T-helper 17 cell (primary cell): ENCODE measurements at places on chromosomes 5 and 9.

DNA sequence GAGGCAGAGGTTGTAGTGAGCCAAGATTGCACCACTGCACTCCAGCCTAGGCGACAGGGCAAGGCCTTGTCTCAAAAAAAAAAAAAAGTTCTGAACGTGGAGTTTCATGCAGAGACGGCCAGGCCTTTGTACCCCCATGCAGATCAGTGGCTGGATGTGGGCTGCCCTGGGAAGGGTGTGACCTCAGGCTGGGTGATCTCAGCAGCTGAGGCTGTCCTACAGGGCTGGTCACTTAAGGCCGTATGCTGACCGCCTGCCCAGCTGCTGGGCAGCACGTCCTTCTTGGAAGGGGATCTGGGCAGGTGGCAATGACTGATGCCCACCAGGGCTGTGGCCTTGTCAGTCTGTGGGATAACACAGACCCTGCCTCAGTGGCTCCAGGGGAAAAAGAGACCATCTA is 37.2 kb upstream of the GRHPR start:
- no peak for DNase-seq

- DNase-seq = no peak
Observed at GRCh38 chr5:100950985-100951384, 47.9 kb upstream of the ST8SIA4 start.

GRCh38 chr9:76221423-76221822 is 172.8 kb downstream of the RFK start:
- DNase-seq = no peak

GRCh38 chr9:111016016-111016415 is 22.3 kb downstream of the LPAR1 start:
- DNase-seq = no peak

GRCh38 chr5:57850109-57850508 is 367.5 kb upstream of the ACTBL2 start:
- DNase-seq = no peak

- no peak for DNase-seq
Observed at GRCh38 chr5:143073766-143074165, 303.6 kb downstream of the ARHGAP26 start.

DNA sequence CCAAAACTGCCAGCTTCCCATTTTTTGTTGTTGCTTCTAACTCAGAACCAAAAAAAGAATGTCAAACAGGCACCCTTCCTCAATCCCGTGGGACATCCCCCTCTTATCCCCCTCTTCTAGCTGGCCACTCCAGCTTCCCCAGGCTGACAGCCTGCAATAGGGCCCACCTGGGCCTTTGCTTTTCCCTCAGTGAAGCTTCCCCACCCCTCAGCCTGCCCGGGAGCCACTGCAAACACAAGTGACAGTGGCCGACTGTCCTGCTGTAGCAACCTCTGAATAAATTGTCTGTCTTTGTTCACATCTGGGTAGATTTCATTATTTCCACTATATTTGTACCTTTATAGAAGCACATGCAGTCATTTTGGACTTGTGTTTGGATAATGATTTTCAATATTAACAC is 245.3 kb downstream of the GADD45G start:
- DNase-seq = no peak

DNA sequence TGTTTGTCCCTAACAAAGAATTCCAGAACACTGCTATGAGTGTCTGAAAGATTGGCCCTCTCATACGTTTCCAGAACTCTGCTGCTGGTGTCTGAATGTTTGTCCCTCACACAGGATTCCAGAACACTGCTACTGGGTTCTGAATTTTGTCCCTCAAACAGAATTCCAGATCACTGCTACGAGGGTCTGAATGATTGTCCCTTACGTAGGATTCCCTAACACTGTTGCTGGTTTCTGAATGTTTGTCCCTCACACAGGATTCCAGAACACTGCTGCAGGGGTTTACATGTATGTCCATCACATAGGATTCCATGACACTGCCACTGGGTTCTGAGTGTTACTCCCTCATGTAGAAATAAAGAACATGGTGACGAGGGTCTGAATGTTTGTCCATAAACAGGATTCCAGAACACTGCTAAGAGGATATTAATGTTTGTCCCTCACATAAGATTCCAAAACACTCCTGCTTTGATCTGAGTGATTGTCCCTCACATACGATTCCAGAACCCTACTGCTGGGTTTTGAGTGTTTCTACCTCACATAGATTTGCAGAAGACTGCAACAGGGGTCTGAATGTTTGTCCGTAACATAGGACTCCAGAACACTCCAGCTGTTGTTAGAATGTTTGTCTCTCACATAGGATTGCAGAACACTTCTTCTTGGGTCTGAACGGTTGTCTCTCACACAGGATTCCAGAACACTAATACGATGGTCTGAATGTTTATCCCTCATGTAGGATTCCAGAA is 214.4 kb downstream of the FOXD4L6 start:
- no peak for DNase-seq

GRCh38 chr5:58703925-58704555 is 121.2 kb downstream of the RAB3C start:
- DNase-seq = no peak

DNA sequence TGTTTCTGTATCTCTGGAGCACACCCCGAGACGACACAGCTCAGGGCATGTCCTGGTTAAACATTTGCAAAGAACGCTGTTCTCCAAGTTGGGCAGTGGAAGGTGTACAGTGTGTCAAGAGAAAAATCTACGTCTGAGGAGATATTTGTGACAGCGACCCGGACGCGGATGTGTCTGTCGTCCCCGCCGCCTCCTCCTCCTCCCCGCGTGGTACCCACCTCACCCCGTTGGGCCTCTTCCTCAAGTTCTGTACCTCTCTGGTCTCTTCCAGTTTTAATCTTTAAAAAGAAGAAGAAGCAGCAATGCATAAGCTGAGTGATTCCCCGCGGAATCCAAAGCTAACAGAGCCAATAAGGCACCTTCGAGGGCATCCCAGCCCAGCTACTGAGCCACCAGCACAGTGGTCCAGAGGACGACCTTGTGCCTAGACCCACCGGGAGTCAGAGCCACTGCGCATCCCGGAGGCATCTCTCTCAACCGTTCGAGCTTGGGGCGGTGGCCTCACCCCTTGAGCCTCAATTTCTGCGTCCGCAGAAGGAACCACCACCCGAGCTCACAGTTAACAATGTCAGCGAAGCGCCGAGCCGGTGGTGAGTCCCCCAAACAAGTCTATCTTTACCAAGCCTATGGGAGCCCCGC is 467 bp downstream of the C9orf78 start:
- DNase-seq = peak; percentile 24

DNA sequence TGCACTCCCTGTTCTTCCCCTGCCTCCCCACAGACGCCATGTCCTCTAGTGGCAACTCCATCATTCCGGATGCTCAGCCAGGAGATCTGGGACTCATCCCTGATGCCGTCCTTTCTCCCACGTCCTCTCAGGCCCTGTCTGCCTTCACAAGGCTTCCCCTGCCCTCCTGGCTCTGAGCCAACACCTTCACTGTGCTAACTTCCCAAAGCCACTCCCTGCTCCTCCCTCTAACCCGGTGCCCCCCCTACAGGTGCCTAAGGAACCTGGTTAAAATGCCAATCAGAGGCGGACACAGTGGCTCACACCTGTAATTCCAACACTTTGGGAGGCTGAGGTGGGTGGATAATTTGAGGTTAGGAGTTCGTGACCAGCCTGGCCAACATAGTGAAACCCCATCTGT is 67.6 kb downstream of the LMX1B start:
- no peak for DNase-seq

- DNase-seq = no peak
Observed at GRCh38 chr9:70949239-70949638, 172.2 kb downstream of the TRPM3 start.

- no peak for DNase-seq
Observed at GRCh38 chr9:98791608-98792490, 4.5 kb downstream of the ANKS6 start.

DNA sequence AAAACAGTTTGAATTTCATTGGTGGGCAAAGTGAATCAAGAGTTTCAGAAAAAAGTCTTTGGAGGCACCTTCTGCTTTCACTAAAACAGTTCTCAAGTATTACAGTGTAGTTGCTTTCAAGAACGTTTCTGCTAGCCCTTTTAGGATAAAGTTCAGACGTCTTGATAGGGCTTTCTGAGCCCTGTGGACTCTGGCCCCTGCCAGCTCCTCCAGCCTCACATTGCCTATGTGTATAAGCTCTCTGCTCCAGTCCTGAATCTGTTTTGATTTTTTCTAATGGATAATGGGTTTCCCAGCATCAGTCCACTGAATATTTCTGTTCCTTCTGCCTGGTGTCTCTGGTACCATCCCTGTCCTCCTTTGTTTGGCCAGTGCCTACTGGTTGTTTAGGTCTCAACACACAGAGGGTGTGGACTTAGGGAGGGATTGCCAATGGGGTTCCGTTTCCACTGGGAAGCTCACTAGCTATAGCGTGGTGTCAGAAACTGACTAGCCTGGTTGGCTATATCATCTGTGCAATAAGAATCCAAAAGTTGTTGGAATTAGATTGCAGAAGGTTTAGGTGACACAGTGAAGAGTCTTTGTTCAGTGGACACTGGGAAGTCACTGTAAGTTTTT is 26.4 kb downstream of the ARHGAP26 start:
- DNase-seq = no peak

- no peak for DNase-seq
Observed at GRCh38 chr5:150122158-150122510, 33.5 kb downstream of the PDGFRB start.

DNA sequence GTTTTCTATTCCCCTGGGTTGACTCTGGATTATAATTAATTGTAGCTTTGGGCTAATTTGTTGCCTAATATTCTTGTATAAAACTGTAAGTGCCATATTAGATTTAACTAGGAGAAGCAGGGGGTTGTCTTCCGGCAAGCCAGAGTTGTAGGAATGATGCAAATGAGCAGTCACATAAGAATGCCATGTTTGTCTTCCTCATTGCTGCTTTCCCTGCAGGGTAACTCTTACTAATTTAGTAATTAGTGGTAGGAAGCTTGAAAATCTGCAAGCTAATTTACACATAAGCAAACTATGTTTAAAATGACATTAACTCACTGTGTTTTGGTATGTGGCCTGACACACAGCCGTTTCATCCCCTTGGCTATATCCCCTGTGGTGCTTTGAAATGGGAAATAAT is 527.8 kb downstream of the KCTD16 start:
- no peak for DNase-seq

DNA sequence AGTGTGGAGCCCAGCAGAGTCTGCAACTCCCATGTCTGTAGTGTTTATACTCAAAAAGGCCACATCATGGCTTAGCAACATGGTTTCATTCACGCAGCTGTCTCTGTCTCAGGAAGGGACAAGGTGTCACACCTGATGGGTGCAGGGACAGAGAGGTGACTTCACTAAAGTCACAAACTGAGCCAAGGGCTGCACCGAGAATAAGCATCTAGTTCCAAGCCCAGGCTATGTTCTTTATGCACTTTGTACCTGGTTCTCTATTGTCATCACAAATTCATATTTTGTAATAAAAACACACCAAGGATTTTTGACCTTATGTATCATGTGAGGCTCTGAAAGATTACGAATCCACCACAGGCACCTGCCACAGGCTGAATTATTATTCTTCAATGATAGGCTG is 64.9 kb upstream of the STK32A start:
- DNase-seq = no peak

- no peak for DNase-seq
Observed at GRCh38 chr5:148436029-148436428, 52.3 kb downstream of the FBXO38 start.

DNA sequence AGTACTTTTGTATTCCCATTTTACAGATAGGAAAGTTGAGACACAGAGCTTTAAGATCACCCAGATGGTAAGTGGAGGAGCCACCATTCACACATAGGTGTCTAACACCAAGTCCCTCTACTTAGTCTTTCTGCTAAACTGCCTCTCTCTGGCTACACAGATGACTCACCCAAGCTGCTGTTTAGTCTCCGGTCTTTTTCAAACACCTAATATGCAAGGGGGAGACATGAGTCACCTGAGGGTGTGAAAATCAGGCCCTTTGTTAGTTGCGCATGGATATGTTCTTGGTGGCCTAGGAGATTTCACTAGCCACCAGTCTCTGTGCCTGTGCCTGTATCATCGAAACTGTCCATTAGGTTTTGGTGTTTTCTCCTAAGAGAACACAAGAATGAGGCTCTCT is 117.8 kb downstream of the MAST4 start:
- DNase-seq = no peak

DNA sequence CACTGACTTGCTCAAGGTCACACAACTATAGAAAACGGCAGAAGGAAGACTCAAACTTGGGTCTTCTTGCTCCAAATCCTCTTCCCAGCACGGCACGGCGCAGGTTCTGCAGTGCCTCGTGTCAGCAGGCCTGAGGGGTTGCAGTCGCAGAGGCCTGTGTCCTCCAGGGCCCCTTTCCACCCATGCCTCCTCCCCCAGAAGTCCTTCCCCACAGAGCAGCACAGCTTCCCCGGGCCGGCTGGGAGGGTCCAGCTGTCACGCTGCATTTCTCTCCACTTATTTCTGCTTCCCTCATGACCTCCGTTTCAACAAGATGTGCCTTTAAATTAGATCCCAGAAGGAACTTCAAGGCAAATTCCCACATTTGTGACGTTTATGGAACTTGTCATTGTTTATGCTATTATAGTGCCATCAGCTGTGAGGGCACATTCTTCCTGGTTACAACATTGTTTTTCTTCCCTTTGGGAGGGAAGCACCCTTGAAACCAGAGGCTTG is 148.4 kb downstream of the C5orf15 start:
- no peak for DNase-seq

- no peak for DNase-seq
Observed at GRCh38 chr9:93254061-93254481, 70.1 kb downstream of the WNK2 start.

GRCh38 chr5:77630114-77630680 is 8.3 kb downstream of the OTP start:
- DNase-seq = no peak

- DNase-seq = no peak
Observed at GRCh38 chr9:107210775-107211174, 72.3 kb upstream of the RAD23B start.

GRCh38 chr5:83172655-83173054 is 95.3 kb downstream of the XRCC4 start:
- no peak for DNase-seq

DNA sequence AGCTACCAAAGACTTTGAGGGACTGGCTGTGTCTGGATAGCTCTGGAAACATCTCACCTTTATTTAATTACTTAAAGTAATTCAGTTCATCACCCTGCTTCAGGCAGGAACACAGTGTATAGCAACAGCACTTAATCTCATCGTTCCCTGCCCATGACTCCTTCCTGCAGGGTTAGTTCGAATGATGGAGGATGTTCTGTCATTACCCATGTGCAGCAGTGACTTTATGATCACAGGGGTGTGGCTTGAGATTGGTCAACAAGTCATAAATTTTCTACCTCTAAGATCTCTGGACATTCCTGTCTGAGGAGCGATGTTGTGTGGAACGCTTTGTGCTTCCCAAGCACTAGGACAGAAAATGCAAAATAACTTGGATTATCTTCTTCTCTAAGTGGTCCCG is 37.1 kb upstream of the PRUNE2 start:
- DNase-seq = no peak

GRCh38 chr9:121153642-121154041 is 48.0 kb downstream of the RAB14 start:
- DNase-seq = no peak

DNA sequence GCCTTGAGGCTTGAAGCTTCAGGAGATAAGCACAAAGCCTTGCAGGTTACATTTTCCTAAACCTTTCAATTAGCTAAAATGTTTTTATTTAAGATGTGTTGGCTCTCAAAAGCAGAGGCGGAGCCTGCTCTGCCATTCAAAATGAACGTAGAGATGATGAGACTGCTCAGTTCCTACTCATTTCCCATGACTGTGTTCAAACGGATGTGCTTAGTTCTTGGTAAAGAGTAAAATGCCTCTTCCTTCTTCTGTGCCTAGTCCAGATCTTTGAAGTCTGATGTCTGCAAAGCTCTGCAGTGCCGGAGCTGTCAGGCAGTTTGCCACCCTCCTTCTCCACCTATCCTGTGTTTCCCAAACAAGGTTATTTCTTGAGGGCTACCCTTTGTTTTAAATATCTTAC is 46.3 kb upstream of the ADAMTSL1 start:
- DNase-seq = no peak
